ENCODE measurements at places on chromosomes 3 and 15. TPM values are rescaled to one million over a fixed set of nuclear protein-coding genes. Genes with fewer than 3 reads are reported as not detected.

Gene VPS13C
- total RNA-seq = 93.3 TPM

Gene PAQR9
- not detected for total RNA-seq

Gene ZNF660
- total RNA-seq = 6.4 TPM

- DNase-seq = no peak
Observed at GRCh38 chr3:44109771-44110361, 131.8 kb upstream of the TOPAZ1 start.

DNA sequence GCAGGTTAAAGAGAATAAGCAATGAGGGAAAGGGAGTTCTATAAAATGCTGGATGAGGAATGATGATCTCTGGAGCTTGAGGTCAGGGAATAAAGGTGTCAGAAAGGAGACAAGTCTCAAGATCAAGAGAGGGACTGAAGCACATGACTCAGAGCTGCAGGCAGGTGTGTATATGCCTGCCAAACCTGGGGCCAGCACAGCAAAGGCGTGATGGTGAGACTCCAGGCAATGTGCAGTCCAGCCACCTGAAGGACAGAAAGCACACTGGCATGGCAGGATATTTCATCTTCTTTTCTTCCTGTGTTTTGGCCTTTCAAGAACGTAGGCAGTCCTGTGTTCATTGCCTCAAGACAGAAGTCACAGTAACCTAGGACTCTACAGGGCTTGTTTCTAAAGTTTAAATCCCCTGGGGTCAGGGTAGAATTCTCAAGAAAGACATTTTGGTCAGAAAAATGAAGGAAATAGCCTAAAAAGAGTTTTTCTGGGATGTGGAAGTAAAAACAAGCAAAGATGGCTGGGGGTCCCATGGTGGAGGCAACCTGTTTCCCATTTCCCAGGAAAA lies 55.5 kb upstream of the TOPAZ1 start:
- DNase-seq = no peak

- no peak for DNase-seq
Observed at GRCh38 chr3:48962939-48963338, 27.1 kb upstream of the P4HTM start.

GRCh38 chr3:56878074-56878473 lies 76.3 kb upstream of the ARHGEF3 start:
- DNase-seq = no peak

- no peak for DNase-seq
Observed at GRCh38 chr15:98949624-98950023, 58.0 kb downstream of the PGPEP1L start.

DNA sequence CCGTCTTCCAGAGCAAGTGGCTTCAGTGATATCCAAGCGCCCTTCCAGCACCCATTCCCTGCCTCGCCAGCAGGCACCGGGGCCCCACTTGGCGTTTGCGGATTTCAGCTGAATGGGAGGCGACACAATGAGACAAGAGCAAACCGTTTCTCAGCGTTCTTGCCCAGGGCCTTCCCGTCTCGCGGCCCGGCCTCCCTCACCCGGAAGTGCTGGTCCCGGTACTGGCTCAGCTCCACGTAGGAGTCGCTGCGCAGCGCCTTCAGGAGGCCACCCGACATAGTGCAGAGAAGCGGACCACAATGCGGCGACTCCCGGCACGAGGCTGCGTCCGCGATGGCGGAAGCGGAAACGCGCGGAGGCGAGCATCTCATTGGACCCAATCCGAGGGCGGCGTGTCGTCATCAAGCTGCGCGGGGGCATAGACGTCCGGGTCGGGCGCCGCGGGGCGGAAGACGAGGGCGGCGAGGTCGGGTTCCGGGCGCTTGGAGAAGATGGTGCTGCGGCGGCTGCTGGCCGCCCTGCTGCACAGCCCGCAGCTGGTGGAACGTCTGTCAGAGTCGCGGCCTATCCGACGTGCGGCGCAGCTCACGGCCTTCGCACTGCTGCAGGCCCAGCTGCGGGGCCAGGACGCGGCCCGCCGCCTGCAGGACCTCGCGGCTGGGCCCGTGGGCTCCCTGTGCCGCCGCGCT lies at the start of gene NCBP2:
NCBP2 (minus strand) TSS at position 303 of the 689 bp plus-strand sequence; CDS start at position 278, 25 bp downstream.
- peak; percentile 96 for DNase-seq

DNA sequence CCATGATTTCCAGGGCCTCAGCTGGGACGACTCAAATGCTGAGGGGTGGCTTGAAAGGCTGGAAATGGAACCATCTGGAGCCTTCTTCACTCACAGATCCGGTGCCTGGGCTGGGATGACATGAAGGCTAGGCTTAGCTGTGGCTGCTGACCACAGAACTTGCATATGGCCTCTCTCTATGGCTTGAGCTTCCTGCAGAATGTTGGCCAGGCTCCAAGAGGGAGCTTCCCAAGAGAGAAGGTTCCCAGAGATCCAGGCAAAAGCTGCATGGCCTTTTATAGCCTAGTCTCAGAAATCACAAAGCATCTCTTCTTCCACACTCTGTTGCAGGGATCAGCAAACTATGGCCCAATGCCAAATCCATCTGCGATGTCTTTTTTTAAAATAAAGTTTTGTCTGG lies 44.8 kb downstream of the GATM start:
- no peak for DNase-seq

DNA sequence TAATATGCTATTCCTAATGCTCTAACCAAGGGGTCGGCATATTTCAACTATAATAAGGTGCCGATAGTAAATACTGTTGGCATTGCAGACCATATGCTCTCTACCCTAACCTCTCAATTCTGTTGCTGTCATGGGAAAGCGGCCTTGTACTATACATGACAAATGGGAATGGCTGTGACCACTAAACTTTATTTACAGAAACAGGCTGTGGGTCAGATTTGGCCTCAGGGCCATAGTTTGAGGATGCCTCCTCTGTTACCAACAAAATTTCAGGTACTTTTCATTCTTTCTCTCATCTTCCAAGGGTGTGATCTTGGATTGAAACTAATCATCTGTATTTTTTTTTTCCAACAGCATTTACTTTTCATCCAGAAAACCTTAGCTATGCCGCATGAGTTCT lies 242.0 kb downstream of the MAGI1 start:
- DNase-seq = no peak

GRCh38 chr3:55427739-55428138 lies 59.4 kb downstream of the WNT5A start:
- DNase-seq = no peak

- DNase-seq = no peak
Observed at GRCh38 chr15:79322945-79323344, 12.0 kb downstream of the TMED3 start.

DNA sequence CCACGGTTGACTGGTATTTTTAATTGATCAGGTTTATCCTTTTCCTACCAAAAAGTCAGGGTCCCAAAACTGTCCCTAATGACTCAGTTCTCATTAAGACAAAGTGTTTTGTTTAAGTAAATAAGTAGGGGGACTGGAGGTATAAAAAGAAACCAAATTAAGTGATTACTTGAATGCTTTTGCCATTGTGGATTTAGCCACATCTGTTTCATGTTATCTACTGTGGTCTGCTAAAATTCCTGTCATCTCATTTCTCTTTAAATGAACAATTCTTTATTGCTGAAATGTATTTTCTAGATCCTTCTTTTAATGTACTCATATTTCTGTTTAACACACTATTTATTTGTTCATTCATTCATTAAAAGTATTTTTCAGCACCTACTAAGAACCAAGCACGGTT lies 625.9 kb upstream of the ADAMTS9 start:
- DNase-seq = no peak

- no peak for DNase-seq
Observed at GRCh38 chr15:66724732-66725463, 22.9 kb downstream of the SMAD6 start.

- DNase-seq = no peak
Observed at GRCh38 chr15:65620833-65621232, 905 bp upstream of the SLC24A1 start.

GRCh38 chr3:160667452-160667851 lies 9.5 kb upstream of the ARL14 start:
- DNase-seq = no peak

DNA sequence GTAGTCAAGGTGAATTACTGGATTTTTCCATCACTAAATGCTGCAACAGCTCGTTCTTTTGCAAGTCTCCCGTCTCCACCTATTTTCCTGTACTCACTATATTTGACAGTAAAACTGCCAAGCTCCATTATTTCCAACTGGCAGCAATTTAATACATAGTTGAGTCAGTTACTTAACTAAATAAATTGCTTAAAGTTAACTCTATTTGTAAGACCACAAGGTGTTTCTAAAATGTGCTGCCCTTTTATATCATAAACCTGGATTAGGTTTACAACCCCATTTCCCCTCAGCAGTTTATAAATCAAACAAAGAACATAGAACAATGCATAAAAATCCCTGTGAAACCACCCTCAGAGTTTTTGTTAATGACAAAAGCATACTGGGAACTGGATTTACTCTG lies 211.4 kb upstream of the DPH6 start:
- no peak for DNase-seq
